Epithelial cell of prostate (primary cell): ENCODE measurements at places on chromosomes 5 and 9.

- DNase-seq, result no peak
Observed at GRCh38 chr9:91334053-91334452, 27.7 kb downstream of the AUH start.

DNA sequence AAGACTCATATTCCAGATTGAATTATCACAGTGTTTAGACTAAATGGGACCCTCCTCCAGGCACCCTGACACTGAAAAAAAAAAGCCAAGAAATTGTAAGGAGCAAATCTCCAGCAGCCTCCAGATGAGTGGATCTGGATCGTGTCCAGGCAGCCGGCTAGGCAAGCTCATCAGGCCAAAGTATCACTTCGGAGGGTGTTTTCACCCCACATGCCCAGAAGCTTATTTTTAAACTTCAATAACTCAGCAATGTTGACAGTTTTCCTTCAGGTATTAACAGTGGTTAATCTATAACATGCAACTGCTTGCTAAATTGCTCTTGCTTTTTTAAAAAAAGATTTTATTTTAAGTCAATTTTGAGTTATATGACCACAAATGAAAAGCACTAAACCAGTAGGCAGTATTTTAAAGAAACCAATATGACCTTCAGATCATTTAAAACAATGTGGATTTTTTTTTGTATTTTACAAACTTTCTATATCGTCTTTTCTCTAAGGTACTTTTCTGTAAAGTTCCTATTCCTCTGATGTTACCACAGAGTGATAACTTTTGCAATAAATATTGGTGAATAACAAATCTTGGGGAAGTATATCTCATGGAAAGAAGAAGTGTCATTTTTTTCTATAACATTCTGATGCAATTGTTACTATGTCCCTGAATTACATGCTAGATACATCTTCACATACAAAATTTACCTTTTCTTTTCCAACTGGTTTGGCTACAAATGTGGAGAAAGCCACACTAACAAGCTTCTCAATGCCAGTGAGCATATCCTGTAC lies 30.7 kb downstream of the ACOT12 start:
- no peak for DNase-seq

DNA sequence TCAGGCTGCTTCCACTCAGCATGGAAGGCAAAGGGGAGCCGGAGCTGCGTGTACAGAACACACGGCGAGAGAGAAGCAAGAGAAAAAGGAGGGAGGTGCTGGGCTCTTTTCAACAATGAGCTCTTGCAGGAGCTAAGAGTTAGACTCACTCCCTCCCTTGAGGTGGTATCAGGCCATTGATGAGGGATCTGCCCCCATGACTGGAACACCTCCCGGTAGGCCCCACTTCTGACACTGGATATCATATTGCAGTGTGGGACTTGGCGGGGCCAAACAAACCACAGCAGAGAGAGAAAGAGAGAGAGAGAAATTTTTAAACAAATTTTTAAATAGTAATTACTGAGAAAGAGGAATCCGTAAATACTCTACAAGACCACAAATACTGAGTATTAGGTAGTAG lies 182.2 kb downstream of the TRIO start:
- DNase-seq, result no peak

GRCh38 chr9:108813951-108814601 lies 41.7 kb downstream of the ACTL7B start:
- DNase-seq, result peak; percentile 64

DNA sequence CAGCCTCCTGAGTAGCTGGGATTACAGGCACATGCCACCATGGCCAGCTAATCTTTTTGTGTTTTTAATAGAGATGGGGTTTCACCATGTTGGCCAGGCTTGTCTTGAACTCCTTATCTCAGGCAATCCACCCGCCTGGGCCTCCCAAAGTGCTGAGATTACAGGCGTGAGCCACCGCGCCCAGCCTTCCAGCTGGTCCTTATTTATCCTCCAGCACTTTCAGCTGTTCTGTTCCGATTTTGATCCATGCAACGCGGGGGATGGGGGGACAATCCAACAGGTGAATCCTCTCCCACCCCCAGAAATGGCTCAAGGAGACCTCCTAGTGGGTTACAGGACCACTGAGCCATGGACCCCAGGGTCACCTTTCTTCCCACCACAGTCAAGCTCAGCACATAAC lies 14.7 kb upstream of the CDKN2AIPNL start:
- DNase-seq, result no peak

GRCh38 chr5:179907556-179908324 lies at the start of gene TBC1D9B:
TSS of gene TBC1D9B (minus strand) at chr5:179907897. CDS start at chr5:179907821, 76 bp downstream.
- DNase-seq, result no peak

GRCh38 chr5:3317051-3317795 lies 278.4 kb upstream of the IRX1 start:
- DNase-seq, result no peak

- no peak for DNase-seq
Observed at GRCh38 chr9:83472764-83473163, 65.4 kb downstream of the FRMD3 start.

GRCh38 chr5:19733612-19734495 lies 254.1 kb downstream of the CDH18 start:
- no peak for DNase-seq

GRCh38 chr9:18352711-18353110 lies 121.2 kb upstream of the ADAMTSL1 start:
- no peak for DNase-seq
